CD4-positive, alpha-beta T cell treated with Interleukin-6 at 100 ng/mL for 8 hours (primary cell): ENCODE measurements at places on chromosomes 7 and 10.

DNA sequence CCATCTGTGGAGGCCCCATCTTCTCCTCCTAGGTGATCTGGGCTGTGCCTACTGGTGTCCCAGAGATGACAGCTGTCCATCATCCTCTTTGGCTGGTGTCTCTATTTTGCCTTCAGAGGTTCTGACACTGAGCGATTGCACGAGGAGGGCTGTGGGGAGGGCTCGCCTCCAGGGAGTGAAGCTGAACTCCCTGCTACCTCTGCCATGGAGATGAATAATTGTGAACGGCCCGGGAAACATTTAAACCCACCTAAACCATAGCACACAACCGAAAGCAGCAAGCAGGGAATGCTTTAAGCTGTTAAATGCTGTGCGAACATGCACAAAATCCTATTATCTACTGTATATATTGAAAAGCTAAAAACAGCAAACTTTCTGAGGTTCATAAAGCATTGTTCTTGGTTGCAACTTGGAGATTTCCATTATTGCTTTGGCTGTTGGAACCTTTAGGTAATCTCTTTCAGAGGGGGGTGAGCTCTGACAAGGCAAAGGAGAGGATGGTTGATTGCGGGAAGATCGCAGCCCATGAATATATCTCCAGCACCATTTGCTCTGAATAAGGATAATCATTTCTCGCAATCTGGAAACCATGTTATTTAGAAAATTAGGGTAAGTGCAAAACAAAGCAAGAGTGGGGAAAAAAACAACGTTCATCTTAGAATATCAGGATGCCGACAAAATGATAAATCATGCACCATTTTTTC lies 507.6 kb downstream of the GALNT17 start:
- no peak for DNase-seq

DNA sequence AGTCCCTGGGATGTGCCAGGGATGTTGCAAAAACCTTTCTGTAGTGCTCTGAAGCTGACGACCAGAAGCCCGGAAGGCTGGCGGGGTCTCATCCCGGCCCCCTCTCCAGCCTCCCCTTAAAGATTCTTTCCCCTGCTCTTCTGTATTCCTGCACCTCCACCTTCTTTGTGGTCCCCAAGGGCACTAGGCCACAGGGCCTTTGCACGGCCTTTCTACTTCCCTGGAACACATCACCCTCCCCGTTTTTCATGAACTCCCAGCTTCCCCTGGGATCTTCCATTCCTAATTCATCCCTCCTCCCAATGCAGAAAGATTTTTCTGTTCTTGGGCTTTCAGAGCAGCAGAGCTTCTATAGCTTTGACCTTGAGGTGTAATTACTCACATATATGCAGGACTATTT lies 127.0 kb downstream of the CDH23 start:
- no peak for DNase-seq

GRCh38 chr7:89584896-89585295 lies 569.4 kb upstream of the STEAP1 start:
- DNase-seq: no peak

DNA sequence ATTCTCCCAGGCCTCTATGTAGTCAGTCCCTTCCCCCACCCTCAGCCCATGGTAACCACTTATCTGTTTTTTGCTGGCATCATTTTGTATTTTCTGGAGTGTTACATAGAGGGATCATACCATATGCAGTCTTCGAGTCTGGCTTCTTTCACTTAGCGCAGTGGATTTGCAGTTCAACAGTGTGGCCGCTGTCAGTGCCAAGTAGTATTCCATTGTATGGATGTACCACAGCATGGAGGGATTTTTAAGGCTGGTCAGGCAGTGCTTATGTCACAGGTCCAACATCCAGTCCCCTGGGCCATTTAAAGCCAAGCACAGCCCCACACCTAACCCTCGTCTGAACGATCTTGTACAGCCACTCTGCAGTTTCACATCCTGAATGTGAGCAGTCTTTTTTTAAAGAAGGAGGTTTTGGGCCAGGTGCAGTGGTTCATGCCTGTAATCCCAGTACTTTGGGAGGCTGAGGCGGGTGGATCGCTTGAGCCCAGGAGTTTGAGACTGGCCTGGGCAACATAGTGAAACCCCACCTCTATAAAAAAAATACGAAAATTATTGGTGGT lies 121.8 kb downstream of the CUX1 start:
- no peak for DNase-seq

DNA sequence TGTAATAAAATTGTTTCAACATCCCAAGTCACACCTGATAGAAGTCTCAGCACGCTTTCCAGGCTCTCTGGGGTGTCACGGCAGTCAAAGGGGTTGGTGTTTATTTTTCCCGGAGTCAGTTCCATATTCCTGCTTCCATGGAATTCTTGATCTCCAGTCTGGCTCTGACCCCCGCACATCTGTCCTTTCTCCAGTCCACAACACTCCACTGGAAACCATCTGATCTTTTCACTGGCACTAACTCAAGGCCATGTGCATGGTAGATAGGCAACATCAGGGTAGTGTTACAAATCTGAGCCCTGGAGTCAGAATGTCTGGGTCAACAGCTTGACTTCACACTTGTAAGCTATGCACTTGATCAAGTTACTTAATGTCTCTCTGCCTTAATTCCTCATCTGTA lies 176.2 kb downstream of the WDR11 start:
- DNase-seq: no peak

DNA sequence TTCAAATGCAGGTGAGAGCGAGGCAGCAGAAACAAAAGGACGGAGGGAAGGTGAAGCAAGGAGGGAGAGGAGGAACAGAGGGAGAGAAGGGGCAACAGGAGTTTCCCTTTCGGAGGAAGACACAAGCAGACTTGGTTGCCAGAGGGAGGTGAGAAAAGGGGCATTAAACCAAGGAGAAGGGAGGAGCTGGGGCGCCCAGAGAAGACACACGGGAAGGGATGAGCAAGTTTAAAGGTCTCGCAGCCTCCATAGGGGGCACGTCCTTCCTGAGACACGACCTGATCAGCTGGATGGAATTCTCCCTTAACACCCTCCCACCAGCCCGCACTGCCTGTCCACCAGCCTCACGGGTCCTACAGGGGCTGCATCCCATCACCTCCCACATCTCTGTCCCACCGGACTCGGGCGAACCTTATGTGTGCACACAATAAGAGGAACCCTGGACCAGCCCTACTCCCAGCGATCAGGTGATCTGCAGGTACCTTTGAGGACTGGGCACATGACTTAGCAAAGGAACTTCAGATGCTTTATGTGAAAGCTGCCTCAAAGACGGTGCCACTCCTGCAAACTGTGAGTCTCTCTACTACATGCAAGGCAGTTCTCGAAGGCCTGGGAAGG lies 251.2 kb downstream of the TNS3 start:
- DNase-seq: no peak

GRCh38 chr7:158244873-158245723 lies 342.5 kb downstream of the PTPRN2 start:
- DNase-seq: no peak

GRCh38 chr10:20971901-20972300 lies 74.8 kb upstream of the NEBL start:
- DNase-seq: no peak

GRCh38 chr7:45974540-45975360 lies 53.7 kb upstream of the IGFBP3 start:
- no peak for DNase-seq

DNA sequence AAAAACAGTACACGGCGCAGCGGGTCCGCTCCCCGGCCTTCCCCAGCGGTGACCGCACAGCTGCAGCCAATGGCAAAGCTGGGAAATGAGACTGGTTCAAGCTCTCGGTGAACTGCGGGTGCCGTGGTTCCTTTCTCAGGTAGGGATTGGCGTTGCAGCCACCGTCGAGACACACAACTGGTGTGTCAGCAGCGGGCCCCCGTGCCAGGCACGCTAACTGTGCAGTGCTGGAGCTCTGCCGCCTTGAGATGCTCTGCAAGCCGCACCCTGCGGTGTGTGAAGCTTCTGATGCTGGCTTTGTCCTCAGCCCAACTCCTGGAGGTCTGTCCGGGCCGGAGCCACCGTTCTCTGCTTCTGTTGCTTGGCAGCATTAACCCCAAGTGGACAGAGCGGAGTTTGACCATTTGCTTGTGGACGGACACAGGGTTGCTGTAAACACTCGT lies 20.6 kb upstream of the NKX6-2 start:
- no peak for DNase-seq

- no peak for DNase-seq
These were observed 156.6 kb upstream of the PRSS1 start for GRCh38 chr7:142592664-142593063.

GRCh38 chr7:106344211-106344610 lies 59.4 kb upstream of the NAMPT start:
- no peak for DNase-seq

GRCh38 chr7:102944241-102944640 lies 31.4 kb downstream of the LRRC17 start:
- no peak for DNase-seq

- no peak for DNase-seq
These were observed 601 bp upstream of the AEBP1 start for GRCh38 chr7:44103566-44103922.

GRCh38 chr7:18541181-18541870 lies 45.8 kb downstream of the HDAC9 start:
- DNase-seq: no peak

DNA sequence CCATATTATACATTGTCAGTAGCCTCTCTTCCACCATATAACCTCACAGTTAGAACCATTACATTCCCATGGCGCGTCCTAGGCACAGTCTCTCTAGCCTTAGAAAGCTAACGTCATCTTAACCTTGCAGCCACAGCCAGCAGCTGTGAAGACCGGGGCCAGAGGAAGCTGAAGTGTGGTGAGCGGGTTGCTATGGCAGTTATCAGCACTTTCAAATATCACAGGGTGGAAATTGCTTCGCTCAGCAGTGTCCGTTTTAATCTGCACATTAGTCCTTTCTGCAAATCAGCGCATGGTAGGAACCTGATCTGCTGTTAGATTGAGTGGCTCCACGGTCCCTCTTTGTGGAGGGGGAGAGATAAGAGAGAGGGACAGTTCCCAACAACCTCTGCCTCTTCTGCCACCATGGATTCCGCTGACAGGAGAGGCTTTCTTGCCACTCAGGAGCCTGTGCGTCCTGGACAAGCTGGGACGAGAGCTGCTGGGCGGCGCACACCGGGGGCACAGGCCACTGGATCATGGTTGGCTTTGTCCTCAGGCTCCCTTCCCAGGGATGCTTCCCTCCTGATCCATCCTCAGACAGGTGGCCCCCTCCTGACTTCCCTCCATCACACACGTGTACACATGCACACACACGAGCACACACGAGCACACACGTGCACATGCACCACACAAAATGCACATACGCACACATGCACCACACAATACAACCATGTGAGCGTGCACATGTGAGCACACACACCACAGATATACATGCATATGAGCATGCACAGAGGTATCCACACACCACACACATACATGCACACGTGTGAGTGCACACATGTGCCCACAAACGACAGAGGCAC lies 93.8 kb downstream of the WDR37 start:
- no peak for DNase-seq

- no peak for DNase-seq
These were observed 43.0 kb upstream of the HECTD2 start for GRCh38 chr10:91367127-91367531.

GRCh38 chr10:75696536-75696935 lies 265.1 kb downstream of the LRMDA start:
- no peak for DNase-seq

DNA sequence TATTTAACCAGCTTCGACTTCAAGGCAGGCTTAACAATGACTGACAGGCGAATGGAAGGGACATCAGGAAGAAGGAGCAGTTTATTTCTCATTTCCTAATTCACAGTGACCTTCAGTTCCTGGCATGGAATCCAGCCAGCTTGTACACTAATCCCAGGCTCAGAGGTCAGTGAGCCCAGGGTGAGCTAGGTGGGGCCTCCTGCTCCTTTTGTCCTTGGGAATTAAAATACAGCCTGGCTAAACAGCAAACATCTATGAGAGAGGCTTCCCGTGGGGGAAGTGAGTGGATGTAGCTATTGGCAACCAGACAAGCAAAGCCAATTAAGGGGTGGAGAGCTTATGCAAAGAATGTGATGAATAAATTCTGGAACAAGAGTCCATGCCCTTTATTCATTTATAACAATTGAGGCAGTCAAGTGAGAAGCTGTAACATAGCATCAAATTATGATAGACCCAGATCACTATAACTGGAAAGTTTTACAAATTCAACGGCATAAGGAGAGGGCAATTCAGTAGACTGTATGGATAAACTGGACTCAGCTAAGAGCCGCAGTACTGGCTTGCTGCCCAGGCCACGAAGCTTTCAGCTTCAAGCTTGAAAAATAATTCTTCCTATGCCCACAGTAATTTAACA lies 57.1 kb downstream of the STK17A start:
- DNase-seq: no peak

GRCh38 chr10:82759050-82759449 lies 884.1 kb downstream of the NRG3 start:
- no peak for DNase-seq

DNA sequence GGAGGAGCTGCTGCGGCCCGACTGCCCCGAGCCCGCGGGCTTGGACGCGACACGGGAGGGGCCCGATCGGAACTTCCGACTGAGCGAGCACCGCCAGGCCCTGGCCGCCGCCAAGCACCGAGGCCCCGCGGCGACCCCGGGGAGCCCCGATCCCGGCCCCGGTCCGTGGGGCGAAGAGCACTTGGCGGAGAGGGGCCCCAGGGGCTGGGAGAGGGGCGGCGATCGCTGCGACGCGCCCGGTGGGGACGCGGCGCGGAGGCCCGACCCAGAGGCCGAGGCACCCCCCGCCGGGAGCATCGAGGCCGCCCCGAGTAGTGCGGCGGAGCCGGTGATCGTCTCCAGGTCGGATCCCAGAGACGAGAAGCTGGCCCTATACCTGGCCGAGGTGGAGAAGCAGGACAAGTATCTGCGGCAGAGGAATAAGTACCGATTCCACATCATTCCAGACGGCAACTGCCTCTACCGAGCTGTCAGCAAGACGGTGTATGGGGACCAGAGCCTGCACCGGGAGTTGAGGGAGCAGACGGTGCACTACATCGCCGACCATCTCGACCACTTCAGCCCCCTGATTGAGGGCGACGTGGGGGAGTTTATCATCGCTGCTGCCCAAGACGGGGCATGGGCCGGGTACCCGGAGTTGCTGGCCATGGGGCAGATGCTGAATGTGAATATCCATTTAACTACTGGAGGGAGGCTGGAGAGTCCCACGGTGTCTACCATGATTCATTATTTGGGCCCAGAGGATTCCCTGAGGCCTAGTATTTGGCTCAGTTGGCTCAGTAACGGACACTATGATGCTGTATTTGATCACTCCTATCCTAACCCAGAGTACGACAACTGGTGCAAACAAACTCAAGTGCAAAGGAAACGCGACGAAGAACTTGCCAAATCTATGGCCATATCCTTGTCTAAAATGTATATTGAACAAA lies 1.4 kb downstream of the OTUD1 start:
- no peak for DNase-seq

DNA sequence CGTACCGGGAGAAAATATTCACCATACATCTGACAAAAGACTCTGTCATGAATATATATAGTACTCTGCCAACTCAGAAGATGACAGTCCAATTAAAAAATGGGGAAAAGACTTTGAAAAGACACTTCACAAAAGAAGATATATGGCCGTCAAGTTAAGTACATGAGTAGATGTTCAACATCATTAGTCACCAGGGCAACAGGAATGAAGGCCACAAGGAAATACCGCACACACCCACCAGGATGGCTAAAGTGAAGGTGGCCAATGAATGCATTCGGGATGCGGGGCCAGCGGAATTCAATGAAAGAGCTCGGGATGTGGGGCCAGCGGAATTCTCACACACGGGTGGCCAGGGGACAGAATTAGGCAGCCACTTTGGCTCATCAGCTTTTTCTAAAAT lies 42.2 kb downstream of the MAD1L1 start:
- DNase-seq: no peak

GRCh38 chr7:121544238-121544637 lies 148.1 kb upstream of the FAM3C start:
- DNase-seq: no peak

GRCh38 chr7:39838326-39838725 lies 111.7 kb upstream of the CDK13 start:
- no peak for DNase-seq
